ENCODE measurements at places on chromosomes 11 and 22. TPM values are rescaled to one million over a fixed set of nuclear protein-coding genes. Genes with fewer than 3 reads are reported as not detected.

The OR8B12 gene
- not detected for total RNA-seq

The USP35 gene
- 15.2 TPM for total RNA-seq

The ACRV1 gene
- not detected for total RNA-seq

The CASP1 gene
- total RNA-seq, result 79.4 TPM

The PATZ1 gene
- 36.5 TPM for total RNA-seq

DNA sequence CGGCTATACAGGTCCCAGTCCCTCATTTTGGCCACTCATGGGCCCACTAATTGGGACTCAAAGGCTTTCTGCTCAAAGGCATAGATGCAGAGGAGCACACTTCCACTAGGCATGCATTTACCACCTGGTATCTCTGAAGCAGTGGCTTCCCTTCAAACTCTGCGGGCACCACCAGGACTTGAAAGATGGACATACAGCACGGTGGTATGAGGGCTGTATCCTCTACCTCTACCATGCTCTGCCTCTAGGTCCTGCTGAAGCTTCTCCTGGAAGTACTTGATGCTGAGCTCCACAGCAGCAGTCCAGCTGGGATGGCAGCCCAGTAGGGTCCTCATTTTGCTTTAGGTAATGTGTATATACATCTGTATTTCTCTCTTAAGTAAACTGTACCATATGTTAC lies 49.9 kb downstream of the RAB6A start:
- H3K4me1 ChIP-seq, result no peaks in the 10 kb centered on the region
- H3K27me3 ChIP-seq, result no peaks in the 10 kb centered on the region
- no peak for DNase-seq
- H3K36me3 ChIP-seq, result peaks cover 27% of the 10 kb centered on the region
- no peak overlapping the region for H3K27ac ChIP-seq
- no peak overlapping the region for H3K4me3 ChIP-seq

DNA sequence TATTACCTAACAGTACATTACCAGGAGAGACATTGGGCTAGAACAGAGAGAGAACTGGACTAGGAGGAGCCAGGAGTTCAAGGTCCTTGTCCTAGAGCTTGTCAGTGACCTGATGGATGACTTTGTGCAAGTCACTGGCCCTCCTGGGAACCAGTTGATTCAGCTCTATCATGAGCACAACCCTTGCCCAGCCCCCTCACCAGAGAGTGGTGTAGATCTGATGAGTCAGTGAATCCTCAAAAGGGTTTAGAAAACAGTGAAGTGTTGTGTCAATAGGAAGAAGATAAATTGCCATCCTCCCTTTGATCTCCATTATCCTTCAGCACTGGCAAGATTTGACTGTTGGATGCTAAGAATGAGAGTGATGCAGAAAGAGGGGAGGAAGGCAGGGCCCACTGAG lies 24.3 kb downstream of the NEU3 start:
- no peak for DNase-seq
- no peaks in the 10 kb centered on the region for H3K36me3 ChIP-seq
- no peak overlapping the region for H3K27ac ChIP-seq
- no peaks in the 10 kb centered on the region for H3K4me1 ChIP-seq
- H3K27me3 ChIP-seq, result no peaks in the 10 kb centered on the region

- H3K36me3 ChIP-seq, result no peaks in the 10 kb centered on the region
- H3K27me3 ChIP-seq, result no peaks in the 10 kb centered on the region
- no peak for DNase-seq
Measured at GRCh38 chr11:112961146-112961668, at the start of gene NCAM1. TSS of gene NCAM1 (plus strand) at chr11:112961420.

GRCh38 chr22:20864186-20864908 lies 5.5 kb downstream of the SNAP29 start:
- no peak for DNase-seq
- H3K27me3 ChIP-seq, result no peaks in the 10 kb centered on the region
- no peak overlapping the region for H3K27ac ChIP-seq
- no peaks in the 10 kb centered on the region for H3K36me3 ChIP-seq
- no peak overlapping the region for H3K4me3 ChIP-seq

GRCh38 chr11:97445561-97445960 lies 1055.7 kb downstream of the JRKL start:
- H3K36me3 ChIP-seq, result no peaks in the 10 kb centered on the region
- no peaks in the 10 kb centered on the region for H3K4me1 ChIP-seq
- no peak overlapping the region for H3K27ac ChIP-seq
- no peaks in the 10 kb centered on the region for H3K27me3 ChIP-seq
- DNase-seq, result no peak

GRCh38 chr22:22073769-22074561 lies 91.4 kb upstream of the TOP3B start:
- DNase-seq, result no peak
- no peak overlapping the region for H3K4me3 ChIP-seq
- no peaks in the 10 kb centered on the region for H3K36me3 ChIP-seq
- H3K27me3 ChIP-seq, result no peaks in the 10 kb centered on the region
- H3K27ac ChIP-seq, result no peak overlapping the region

All from naive thymus-derived CD4-positive, alpha-beta T cell (primary cell).